Lung (tissue), 17 donors: ENCODE measurements at places on chromosomes 5 and 9. TPM values are rescaled to one million over a fixed set of nuclear protein-coding genes. Genes with fewer than 3 reads are reported as not detected.

GRCh38 chr9:17521100-17521855 is 57.6 kb upstream of the SH3GL2 start:
- no peak for DNase-seq

DNA sequence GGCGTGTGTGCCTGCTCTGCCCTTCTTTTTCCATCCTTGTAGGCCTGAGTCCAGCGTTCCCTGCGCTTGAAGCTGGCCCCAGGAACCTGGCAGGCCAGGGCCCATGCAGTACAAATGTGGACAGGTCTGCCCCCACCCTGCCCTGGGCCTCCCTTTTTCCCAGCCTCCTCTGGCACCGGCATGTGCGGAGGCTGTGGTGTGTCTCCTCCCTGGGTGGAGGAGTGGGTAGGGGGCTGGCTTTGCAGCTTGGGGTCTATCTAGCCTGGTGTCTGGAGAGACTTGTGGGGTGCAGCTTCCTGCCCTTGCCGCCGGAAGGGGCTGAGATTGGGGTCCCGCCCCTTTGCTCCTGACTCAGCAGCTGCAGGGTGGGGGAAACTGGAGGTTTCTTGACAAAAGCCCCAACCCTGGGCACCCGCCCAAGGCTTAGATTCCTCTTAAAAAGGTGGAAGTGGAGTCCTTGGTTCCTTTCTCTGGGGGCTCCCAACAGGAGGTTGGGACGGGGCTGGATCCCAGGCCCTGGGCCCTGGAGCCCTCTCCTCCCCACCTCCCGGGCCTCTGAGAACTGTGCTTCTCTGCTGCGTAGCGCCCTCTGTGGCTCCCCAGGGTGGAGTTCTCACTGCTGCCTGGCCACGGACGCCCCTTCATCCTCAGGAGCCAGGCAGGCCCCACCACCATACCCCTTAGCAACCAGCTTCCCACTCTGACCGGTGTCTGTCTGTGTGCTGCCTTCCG is 18.0 kb downstream of the RXRA start:
- no peak for DNase-seq

DNA sequence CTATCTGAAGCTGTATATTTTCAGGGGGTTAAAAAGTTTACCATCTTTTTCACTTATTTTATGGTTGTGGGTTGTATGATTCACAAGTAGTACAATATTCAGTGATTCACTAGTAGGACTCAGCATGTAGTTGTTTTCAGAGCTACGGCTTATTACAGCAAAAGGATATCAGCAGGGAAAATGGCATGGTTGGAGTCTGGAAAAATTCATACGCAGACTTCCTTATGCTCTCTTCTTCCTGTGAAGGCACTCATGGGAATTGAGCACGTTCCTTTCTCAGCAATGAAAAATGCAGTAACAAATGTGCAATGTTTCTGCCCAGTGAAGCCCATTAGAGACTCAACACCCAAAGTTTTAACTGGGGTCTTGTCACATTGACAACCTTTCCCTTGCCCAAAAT is 250.5 kb downstream of the KCNN2 start:
- DNase-seq = no peak

DNA sequence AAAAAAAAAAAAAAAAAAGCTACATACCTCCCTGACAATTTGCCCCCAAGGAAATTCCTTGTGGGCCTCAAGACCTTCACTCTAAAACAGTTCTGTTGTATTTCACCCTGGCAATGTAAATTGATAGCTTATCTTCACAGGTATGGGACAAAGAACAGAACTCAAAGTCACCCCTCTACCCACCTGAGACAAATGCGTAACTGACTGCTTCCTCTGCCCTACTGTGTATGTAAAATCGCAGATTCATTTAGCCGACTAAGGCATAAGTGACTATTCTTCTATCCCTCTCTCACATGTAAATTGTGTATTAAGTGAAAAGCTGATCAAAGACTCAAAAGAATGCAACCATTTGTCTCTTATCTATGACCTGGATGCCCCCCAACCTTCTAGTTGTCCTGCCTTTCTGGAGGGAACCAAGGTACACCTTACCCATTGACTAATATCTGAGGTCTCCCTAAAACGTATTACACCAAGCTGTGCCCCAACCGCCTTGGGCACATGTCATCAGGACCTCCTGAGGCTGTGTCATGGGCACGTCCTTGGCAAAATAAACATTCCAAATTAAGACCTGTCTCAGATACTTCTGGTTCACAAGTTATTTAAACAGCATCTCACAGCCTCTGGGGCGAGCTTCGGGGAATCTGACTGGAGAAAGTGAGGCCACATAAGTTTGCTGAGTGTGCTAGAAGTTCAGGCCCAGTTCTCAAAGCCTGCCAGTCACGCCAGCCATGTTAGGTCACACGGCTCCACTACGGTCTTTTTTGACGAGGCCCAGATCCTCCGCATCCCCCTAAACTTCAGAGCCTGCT is 954 bp downstream of the TBCA start:
- DNase-seq = no peak

DNA sequence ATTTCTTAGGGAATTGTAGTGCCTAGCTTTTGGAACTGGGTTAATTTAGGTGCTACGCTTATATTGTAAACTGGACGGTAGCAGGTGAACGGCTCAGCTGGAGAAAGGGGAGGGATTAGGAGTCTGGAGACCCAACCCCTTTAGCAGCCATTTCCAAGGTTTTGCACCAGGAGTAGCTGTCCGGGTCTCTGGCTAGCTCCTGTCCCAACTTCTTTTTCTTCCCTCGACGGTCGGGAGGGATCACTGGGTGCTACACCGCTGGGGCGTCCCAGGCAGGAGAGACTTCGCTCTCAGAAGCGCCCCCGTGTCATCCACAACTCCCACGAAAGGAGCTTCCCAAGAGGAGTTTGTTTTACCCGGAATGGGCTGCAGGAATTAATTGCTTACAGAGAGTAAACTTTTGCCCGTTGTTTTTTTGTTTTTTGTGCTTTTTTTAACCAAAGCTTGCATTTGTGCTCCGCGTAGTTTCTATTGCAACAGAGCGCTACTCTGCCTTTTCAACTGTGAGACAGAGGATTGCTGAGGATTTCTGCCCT is 1640.9 kb upstream of the C9orf72 start:
- peak; percentile 36 for DNase-seq

DNA sequence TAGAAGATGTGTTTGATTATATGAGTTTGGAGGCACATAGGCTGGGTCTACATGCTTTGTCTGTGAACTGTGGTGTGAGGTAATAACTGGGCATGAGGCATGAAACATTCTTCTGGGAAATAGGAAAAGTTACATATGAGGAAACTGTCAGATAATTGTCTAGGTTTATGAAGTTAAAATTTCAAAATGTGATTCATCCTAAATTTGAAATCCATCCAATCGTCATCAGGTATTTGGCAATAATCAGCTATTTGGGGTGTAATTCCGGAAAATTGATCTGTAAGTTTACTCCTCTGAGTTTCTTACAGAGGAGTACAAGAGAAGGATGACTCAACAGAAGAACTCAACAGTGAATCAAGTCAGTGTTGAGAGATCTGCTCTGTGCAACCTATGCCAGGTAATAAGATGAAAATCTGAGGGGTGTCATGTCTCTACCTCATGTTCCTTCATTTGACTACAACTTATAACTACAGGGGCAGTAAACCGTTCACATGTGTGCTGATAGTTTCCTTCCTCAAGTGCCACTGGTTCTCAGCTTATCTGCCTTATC is 1171.6 kb upstream of the CDH18 start:
- no peak for DNase-seq

DNA sequence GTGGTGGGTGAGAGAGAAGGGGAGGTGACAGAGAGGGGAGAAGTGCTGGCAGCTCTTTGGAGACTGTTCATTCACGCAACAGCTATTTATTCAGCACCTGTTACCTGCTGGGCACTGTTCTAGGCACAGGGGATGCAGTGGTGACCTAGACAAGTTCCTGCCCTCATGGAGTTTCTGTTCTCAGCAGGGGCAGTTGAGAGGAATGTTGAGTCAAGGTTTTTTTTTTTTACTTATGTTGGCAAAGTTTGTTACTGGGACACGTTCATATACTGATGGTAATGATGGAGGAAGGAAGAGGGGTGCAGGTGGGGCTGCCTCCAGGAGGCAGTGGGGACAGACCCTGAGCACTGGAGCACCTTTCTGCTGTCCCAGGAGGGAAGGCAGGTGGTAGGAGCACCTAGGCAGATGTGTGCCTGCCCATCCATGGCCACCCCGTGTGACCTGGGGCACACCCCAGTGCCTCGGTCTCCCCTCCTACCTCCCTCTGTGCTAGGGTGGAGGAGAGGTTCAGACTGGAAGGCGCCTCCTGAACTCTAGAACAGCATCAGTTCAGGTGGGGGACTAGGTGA is 49.4 kb upstream of the SLC25A51 start:
- DNase-seq = no peak

GRCh38 chr5:94031631-94032030 is 290.2 kb upstream of the POU5F2 start:
- no peak for DNase-seq

Gene IL4
- polyA plus RNA-seq = not detected

GRCh38 chr5:11494340-11494739 is 409.9 kb downstream of the CTNND2 start:
- DNase-seq = peak; percentile 12

GRCh38 chr5:102018690-102019089 is 277.4 kb downstream of the SLCO4C1 start:
- no peak for DNase-seq

GRCh38 chr5:127417528-127417927 is 99.9 kb upstream of the PRRC1 start:
- no peak for DNase-seq
